T-cell (primary cell): ENCODE measurements at places on chromosomes 7 and 10.

- H3K4me1 ChIP-seq, result no peaks in the 10 kb centered on the region
- DNase-seq, result no peak
- H3K36me3 ChIP-seq, result no peaks in the 10 kb centered on the region
- no peak overlapping the region for H3K4me3 ChIP-seq
- no peaks in the 10 kb centered on the region for H3K27me3 ChIP-seq
Observed at GRCh38 chr7:79009647-79010046, 443.8 kb downstream of the MAGI2 start.

DNA sequence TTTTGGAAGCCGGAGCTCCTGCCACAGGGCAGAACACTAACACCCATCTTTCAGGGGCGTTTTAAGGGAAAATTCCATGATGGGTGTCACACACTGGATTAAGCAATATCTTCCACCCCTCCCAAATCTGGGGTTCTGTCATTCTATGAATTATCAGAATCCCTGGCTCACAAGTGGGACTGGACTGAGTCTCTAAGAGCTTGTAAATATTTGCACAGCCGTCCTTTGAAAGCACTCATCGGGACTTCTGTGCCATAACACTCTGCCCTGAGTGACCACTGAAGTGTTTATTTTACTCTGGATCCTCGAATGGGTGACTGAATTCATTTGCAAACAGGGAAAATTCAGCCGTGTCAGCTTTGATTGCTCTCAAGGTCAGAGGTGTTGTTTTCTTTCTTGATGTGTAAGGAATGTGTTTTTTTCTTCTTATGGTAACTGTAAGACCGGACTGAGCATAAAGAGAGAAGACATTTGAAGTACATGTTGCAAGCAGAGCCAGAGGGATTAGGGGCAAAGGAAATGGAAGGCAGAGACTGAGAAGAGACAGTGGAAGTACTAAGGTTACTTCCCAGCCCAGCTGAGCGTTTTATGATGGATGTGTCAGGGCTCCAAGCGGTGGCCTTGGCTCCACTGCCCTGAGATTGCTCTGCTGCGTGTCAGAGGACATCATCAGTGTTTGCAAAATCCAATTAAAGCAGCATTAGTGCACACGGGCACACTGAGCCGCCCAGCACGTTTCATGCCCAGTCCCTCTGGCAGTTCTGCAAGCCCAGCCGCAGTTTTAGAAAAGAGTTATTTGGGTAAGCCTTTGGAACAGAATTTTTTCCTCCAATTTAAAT lies 17.7 kb upstream of the GTPBP4 start:
- H3K4me1 ChIP-seq, result peaks cover 3% of the 10 kb centered on the region
- no peak overlapping the region for H3K27ac ChIP-seq
- no peak overlapping the region for H3K4me3 ChIP-seq
- DNase-seq, result no peak

DNA sequence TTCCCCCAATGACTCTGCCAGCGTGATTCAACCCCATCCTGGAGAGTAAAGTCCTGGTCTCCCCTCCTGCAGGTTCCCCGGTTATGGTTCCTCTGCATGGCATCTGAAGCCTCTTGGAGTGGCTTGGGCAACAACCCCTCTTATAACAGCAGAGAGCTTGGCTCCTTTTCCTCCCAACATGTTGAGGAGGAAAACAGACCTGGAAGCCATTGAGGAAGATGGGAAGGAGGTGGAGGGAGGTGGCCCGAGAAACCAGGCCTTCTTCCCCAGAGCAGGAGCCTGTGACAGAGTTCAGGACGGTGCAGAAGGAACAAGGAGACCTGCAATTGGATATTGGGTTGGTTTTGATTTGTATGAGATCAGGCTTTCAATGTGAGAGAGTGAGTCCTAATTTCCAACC lies 184.0 kb upstream of the ADCY1 start:
- peaks cover 15% of the 10 kb centered on the region for H3K27me3 ChIP-seq
- no peak overlapping the region for H3K27ac ChIP-seq
- no peak overlapping the region for H3K4me3 ChIP-seq

DNA sequence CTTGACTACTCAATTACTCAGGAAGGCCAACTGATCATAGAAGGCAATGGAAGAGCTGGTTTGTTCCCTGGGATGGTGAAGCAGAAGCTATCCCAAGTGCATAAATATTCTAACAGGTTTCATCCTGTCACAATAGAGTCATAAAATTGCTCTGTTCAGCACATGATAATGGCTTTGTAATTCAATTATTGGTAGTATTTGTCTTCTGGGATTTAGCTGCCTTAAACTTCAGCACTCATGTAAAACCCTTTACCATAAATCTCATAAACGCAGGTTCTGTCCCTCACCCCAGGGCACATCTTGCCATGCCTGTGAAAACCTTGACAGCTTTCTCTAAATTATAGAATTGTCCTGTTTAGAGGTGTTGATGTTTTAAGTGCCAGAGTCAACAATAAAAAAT lies 417.6 kb downstream of the SORCS1 start:
- no peak overlapping the region for H3K27ac ChIP-seq
- DNase-seq, result no peak
- H3K4me3 ChIP-seq, result no peak overlapping the region
- H3K4me1 ChIP-seq, result no peaks in the 10 kb centered on the region
- H3K36me3 ChIP-seq, result no peaks in the 10 kb centered on the region

- H3K4me3 ChIP-seq, result no peak overlapping the region
- H3K36me3 ChIP-seq, result no peaks in the 10 kb centered on the region
- no peaks in the 10 kb centered on the region for H3K4me1 ChIP-seq
- no peak overlapping the region for H3K27ac ChIP-seq
- no peak for DNase-seq
Observed at GRCh38 chr7:120583899-120584586, 273.9 kb downstream of the TSPAN12 start.

- no peaks in the 10 kb centered on the region for H3K4me1 ChIP-seq
- H3K27ac ChIP-seq, result no peak overlapping the region
- no peaks in the 10 kb centered on the region for H3K36me3 ChIP-seq
- H3K27me3 ChIP-seq, result no peaks in the 10 kb centered on the region
Observed at GRCh38 chr10:958856-959255, 27.4 kb upstream of the LARP4B start.
